Stimulated activated CD8-positive, alpha-beta memory T cell treated with anti-CD3 and anti-CD28 coated beads, Interleukin-4, amount 100 ng/mL, for 1 hour (primary cell): ENCODE measurements at places on chromosomes 2 and 18.
A peak's percentile ranks its signal among the peaks of the same experiment; 100 is the strongest.

DNA sequence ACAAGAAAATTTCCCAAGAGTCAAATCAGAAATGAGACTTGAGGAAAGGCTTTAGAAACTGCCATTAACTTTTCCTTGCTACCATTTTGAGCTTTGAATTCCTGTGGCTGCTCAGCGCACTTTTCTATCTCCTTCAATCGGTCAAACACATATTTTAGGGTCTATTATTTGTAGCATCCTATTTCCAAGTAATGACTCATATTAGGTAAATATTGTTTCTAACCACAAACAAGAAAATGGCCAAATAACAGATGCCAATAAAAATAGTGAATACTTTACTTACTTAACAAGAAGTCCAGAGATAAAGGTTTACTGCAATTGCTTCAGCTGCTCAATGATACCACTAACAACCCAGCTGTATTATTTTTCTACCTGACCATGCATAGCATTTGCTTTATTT, 29.7 kb upstream of the CCDC178 start:
- no peak for DNase-seq

GRCh38 chr2:240791221-240791800, 28.7 kb downstream of the KIF1A start:
- no peak for DNase-seq

GRCh38 chr18:63708650-63709049, 5.9 kb downstream of the SERPINB11 start:
- no peak for DNase-seq

DNA sequence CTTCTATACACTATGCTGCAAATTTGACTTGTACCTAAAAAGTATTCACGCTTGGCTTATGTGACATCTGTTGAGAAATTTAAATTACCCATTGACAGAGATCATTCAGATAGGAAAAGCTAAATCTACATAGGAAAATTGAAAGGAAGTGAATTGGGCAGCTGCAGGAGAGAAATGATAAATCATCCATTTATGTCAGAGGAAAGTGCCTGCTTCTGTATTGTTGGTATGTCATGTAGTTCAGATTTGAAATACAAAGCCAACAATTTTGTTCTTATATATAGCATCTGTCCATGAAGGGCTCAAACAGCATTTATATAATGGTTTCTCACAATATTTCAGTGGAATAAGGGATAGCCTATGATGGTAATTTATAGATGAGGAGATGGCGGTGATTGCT, 17.6 kb downstream of the LINC00305 start:
- DNase-seq = no peak

GRCh38 chr2:128362889-128363228, 44.2 kb upstream of the HS6ST1 start:
- DNase-seq = no peak

DNA sequence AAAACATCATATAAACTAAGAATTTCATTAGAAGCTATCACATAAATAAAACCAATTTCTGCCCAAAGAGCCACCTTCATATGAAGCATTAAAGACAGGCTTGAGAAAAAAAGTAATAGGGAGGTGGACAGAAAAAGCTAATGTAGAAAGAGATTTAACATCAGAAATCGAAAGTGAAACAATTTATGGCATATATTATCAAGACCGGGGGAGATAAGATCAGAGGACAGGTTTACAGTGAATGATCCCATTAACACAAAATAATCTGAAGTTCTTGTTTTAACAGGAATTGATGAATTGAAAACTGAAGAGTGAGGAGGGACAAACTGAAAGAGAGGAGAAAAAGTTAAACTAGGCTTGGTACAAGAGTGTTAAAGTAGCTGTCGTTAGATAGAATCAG, 786.3 kb upstream of the FSHR start:
- no peak for DNase-seq

- no peak for DNase-seq
Measured at GRCh38 chr2:236568068-236568921, 1.3 kb upstream of the ACKR3 start.

DNA sequence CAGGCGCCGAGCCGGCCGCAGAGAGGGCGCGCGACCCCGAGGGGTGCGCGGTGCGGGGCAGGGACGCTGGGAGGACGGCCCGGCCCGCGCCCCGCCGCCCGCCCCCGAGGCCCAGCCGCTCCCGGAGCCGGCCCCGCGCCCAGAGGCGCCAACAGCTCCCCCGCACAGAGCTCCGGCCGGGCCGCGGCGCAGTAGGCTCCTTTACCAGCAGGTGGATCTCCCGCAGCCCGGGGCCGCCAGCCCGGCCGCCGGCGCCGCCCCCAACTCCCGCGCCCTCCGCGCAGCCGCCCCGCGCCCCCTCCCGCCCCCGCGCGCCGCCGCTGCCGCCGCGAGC, 258 bp downstream of the MGAT4A start:
- peak; percentile 34 for DNase-seq

GRCh38 chr18:9055185-9055584, 47.3 kb upstream of the NDUFV2 start:
- no peak for DNase-seq

GRCh38 chr2:174334781-174335251, at the start of gene SP9:
Gene SP9 (plus strand): TSS chr2:174334954. CDS start chr2:174335093, 139 bp downstream.
- no peak for DNase-seq
